Activated T-cell treated with anti-CD3 and anti-CD28 coated beads, Interleukin-2, amount 50 U/mL, for 72 hours (primary cell): ENCODE measurements at places on chromosomes 3 and 15. TPM values are rescaled to one million over a fixed set of nuclear protein-coding genes. Genes with fewer than 3 reads are reported as not detected.

CA12 gene
- 2.4 TPM for total RNA-seq

DNA sequence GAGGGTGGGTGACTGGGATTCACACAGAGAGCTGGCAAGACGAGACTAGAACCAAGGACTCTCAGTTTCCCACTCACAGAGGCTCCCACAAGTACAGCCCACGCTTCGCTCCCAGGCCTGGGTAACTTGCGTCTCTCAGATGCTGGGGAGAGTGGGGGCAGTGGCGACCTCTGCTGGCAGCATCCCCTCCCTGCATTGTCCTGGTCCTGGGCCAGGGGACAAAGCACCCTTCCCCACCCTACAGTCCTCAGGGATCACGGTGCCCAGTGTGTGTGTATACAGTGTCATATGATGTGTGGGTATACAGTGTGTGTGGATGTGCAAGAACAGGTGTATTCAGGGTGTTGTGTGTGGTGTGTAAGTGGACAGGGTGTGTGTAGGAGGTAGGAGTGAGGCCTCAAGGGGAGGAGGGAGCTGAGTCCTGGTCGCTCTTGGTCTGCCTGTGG lies 12.8 kb downstream of the VILL start:
- DNase-seq: peak; percentile 62

GRCh38 chr3:184733181-184733580 lies 21.3 kb upstream of the MAGEF1 start:
- DNase-seq: no peak

DNA sequence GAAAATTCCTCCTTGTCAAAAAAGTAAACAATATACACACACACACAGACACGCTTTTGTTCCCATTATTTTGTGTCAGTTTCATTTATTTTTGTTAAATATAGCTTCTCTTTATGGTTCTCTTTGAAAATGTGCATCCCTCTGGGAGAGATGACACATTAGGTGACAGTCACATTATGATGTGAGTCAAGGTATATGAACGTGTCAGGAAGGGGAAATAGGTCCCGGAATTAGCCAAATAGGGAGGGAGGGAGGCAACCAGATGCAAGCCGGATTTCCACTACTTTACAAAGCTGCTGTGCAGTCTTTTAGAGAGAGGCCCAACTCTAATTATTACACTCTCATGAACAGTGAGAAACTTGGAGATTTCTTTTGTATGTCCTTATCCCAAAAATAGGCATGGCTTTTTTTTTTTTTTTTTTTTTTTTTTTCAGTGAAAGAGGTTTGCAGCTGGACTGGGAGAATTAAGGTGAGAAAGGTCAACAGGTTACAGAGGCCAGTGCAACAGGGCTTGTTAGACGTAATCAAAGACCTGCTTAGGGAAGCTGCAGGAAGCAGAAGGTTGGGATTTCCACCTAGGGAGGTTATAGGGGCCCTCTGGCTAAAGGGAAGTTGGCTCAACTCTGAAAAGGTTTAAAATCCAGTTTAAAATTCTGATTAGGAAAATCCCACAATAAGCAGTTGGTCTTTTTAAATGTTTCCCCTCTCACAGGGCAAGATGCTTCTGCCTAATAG lies 240.5 kb upstream of the UBE2E1 start:
- DNase-seq: no peak
